ENCODE measurements at places on chromosomes 12 and 14. TPM values are rescaled to one million over a fixed set of nuclear protein-coding genes. Genes with fewer than 3 reads are reported as not detected.

GRCh38 chr12:108551535-108551934 is 9.4 kb downstream of the SART3 start:
- DNase-seq, result no peak

The ANKS1B gene
- 8.5 TPM for total RNA-seq

DNA sequence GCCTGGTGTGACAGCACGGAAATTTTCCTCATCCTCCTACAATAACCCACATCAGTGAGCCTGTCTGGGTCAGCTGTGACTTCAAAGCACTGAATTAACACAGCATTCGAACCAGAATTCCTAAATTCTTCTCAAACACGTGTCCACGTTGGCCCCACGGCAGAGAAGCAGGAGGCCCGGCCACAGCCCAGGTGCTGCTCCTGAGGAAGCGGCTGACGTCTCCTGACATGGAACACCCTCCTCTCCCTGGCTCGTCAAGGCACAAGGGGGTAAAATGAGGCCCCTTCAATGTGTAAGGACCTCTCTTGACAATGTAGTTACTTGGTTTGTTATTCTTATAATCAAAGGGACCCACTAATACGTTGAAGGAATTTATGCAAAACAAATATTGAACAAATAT is 156.3 kb upstream of the GSC start:
- no peak for DNase-seq

GRCh38 chr12:122147514-122148290 is 26.3 kb downstream of the IL31 start:
- no peak for DNase-seq

GRCh38 chr14:56189307-56189706 is 71.1 kb downstream of the PELI2 start:
- DNase-seq, result no peak

- DNase-seq, result no peak
Observed at GRCh38 chr12:78115889-78116288, 285.2 kb downstream of the NAV3 start.

The ASB2 gene
- 0.77 TPM for total RNA-seq

- DNase-seq, result no peak
Observed at GRCh38 chr12:78617683-78618082, 246.9 kb upstream of the SYT1 start.

- DNase-seq, result no peak
Observed at GRCh38 chr12:84841591-84841990, 71.0 kb downstream of the SLC6A15 start.

The ZFHX2 gene
- total RNA-seq, result 27.0 TPM

DNA sequence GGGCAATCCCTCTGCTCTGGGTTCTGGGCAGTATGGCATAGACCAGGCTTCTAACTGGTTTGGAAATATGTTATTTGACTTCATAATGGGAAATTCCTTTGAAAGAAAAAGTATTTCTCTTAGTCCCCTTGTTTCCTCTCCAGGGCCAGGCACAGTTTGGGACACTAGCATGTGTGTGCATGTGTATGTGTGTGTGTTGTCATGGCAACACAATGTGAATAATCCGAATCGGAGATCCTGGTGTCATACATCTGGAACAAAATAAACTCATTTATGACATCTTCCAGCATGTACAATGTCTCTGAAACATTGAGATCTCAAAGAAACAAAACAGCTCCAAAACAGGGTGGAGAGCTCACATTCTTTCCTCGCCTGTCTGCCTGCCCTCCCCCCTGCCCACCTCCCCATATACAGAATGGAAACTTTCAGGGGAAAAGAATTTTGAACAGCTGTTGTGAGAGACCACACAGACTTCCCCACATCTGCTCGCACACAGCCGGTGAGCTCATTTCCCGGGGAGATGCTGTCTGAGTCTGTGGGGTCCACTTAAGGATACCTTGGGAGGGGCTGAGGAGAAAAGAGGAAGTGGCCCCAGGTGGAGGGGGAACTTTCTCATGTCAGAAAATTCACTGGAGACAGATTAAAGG is 55.5 kb upstream of the PARP11 start:
- DNase-seq, result peak; percentile 9

The GPRC5D gene
- total RNA-seq, result not detected

The ERG28 gene
- 32.6 TPM for total RNA-seq

GRCh38 chr12:53344824-53345485 is 8.8 kb upstream of the SP7 start:
- DNase-seq, result peak; percentile 78

DNA sequence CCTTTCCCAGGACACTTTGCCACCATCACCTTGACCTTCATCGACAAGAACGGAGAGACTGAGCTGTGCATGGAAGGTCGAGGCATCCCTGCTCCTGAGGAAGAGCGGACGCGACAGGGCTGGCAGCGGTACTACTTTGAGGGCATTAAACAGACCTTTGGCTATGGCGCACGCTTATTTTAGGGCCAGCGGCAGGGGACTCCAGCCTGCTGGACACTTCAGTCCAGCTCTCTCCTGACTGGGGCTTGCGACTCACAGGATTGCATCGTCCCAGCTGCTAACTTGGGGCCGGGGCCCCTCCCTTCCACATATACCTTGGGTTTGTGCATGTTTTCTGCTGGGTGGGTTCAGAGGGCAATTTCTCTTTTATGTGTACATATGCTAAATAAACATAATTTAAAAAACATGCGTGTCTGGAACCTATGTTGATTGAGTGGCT is 11.2 kb downstream of the AHSA1 start:
- no peak for DNase-seq

DNA sequence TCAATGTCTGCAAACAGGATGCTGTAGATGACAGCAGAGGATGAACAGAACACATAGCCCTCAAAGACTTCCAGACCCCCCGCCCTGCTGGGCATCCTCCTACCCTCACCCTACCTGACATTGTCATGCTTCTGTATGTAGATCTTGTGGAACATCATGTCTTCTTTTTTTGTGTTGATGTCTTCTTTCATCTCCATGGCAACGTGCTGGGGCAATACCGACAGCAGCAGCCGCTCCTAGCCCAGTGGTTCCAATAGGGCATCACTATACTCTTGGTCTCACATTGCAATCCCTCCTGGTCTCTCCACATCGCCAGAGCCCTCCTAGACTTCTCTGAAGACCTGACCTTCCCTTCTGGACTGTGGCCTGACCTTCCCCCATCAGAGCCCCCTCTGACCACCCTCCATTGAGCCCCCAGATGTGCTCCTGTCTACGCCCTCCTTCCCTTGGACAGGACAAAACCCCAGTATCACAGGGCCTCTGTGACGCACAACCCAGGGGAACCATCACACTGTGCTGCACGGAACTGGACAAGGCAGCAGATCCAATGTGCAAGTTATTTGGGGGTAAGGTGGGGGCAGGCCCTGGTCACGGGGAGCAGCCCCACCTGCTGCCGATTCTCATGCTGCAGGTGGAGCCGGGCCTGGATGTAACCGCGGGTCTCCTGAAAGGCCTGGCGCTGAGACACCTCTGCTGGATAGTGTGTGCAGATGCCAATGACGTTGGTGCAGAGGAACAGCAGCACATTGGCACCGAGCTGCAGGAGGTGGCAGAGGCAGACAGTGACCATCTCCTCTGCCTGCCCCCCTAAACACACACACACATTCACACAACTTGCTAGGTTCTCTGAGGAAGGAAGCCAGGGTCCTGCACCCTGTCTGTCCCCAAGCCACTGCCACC is 11.1 kb downstream of the ADCY6 start:
- DNase-seq, result no peak

DNA sequence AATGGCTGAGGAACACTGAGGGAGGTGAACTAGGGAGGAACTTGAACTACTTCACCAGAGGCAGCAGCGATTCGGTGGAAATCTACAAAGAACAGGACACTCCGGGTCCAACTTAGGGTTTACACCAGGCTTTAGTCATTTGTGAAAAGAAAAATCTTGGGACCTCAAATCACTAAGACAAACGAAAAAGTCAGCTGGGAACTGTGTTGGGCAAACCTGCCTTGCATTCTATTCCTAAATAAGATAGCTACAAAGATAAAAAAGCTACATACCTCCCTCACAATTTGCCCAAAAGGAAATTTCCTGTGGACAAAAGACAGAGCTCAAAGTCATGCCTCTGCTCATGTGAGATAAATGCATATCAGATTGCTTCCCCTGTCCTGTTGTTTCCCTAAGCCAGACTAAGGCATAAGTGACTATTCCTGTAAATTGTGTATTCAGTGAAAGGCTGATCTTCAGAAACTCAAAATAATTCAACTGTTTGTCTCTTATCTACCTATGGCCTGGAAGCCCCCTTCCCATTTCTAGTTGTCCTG is 106.6 kb downstream of the APAF1 start:
- DNase-seq, result no peak

DNA sequence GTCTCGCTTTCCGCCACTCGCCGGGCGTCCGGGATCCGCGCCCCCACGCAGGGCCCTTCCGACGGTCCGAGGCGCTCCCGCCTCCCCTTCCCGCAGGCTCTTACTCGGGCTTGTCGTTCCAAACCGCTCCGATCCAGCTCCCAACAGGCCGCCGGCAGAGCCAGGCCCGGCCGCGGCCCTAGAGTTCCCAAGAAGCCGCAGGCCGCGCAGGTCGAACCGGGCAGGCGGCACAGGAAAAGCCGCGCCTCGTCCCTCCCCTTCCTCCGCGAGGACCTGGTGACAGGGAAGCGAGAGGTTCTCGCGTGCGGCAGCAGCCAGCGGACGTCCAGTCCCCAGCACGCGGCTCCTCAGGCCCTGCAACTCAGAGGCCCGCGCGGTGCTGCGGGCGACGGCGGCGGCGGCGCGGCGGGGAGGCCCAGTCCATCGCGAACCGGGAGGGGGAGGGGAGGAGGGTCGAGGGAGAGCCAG is 272 bp downstream of the HECTD1 start:
- DNase-seq, result no peak

DNA sequence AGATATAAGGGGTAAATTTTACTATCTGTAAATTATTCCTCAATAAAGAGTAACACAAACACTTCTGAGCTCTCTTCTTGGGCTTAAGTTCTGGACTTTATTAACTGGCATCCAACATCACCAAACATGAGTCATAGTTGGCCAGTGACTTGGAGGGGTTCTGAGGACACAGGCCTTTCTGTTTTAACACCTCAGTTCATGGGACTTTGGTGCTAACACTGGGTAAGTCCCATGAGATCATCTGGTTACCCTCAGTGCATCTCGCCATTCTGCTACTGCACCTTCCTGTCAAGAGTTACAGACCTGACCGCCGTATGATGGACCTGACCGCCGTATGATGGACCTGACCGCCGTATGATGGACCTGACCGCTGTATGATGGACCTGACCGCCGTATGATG is 9.9 kb downstream of the SLC15A4 start:
- no peak for DNase-seq

DNA sequence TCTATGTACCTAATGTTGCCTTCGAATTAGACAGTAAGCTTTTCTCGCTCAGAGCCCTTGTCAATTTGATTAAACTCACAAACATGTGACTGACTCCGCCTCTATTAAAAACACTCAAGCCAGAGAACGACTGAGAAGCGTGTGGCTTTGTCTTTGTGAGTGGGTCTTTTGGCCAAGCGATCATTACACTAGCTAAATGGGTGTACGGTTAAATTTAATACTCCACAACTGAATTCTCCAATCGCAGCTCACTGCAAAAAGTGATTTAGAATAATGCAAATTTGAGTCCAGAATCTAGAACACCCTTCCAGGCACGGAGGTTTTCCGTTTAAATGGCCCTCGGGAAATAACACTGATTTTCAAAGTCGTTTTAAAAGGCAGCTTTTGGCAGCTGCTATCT is 253.7 kb downstream of the EFCAB11 start:
- no peak for DNase-seq

GRCh38 chr12:32896432-32897280 is at the start of gene PKP2:
PKP2 (minus strand) TSS chr12:32896777; CDS start chr12:32896731, 46 bp downstream.
- peak; percentile 83 for DNase-seq

GRCh38 chr12:132702640-132703039 is 8.0 kb upstream of the PGAM5 start:
- no peak for DNase-seq

The VRTN gene
- total RNA-seq, result 148 TPM

DNA sequence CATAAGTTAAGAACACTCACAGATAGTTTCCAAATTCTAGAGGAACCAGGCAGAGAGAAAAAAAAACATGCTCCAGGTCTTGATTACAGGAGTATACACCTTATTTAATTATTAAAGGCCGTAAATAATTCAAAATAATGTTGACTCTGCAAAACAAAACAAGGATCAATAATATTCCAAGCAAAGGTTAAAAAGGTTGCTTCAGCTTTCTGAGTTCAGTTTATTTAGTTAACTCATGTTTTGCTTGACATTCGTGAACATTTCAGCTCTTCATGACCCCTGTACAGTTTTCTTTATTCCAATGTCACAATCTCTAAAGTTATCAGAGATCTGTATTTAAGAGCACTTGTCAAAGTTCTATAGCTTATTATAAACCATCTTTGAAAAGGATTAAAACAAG is 19.6 kb downstream of the KLRF2 start:
- no peak for DNase-seq

GRCh38 chr12:46657453-46658411 is 168.1 kb downstream of the SLC38A4 start:
- DNase-seq, result no peak

The DCN gene
- total RNA-seq, result not detected

DNA sequence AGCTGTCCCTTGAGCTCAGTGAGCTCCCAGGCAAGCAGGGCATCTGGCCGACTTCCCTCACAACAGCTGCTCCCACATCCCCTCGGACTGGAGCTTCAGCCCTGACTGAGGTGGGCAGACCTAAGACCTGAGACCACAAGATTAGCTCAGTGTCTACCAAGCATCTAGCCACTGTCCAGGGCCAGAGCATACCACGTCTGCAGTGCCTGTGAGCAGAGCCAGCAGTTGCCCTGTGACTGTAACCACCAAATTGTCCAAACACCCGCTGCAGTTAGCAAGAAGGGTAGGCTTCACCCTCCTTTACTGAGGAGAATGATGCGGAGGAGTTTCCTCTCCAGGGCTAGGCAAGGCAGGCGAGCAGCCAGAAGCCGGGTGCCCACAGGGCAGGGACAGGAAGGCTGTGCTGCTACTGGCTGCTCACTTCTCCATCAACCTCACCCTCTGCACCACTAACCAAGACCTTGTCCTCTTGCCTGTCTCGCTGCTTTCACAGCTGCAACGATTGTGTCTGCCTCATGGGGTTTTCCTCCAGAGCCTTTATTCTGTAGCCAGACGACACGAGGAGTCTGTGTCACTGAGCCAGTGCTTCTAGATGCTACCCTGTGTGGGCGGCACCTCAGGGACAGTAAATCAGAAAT is 53.9 kb downstream of the ANAPC7 start:
- no peak for DNase-seq

DNA sequence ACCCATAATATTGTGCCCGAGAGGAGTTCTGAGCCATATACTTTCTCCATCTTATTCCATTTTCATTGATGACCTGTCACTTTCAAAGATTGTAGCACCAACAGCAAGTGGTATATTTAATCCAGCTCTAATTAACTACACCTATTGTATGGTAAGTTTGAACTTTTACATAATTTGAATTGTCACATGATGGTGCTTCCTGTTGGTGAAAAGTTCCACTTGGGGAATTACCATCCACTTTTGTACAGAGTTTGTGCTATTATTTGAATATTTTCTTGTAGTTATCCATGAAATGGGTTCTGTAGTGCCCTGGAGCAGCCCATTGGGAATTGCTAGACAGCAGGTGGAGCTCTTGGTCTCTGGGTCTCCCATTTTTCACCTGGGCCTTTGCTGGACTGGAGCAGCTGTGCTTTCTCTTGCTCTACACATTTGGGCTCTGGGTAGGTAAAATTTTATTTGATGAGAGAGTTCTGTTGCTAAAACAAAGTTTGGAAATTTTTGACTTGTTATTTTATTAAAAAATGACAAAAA is 3.0 kb downstream of the SMCO3 start:
- no peak for DNase-seq

The NGB gene
- total RNA-seq, result 0.55 TPM
